NCI-H524 (cell line): ENCODE measurements at places on chromosomes 1 and 21.

- no peak for DNase-seq
Measured at GRCh38 chr1:229433364-229434004, 410 bp downstream of the ACTA1 start.

- DNase-seq, result no peak
Measured at GRCh38 chr1:15574741-15575140, 10.1 kb downstream of the AGMAT start.

DNA sequence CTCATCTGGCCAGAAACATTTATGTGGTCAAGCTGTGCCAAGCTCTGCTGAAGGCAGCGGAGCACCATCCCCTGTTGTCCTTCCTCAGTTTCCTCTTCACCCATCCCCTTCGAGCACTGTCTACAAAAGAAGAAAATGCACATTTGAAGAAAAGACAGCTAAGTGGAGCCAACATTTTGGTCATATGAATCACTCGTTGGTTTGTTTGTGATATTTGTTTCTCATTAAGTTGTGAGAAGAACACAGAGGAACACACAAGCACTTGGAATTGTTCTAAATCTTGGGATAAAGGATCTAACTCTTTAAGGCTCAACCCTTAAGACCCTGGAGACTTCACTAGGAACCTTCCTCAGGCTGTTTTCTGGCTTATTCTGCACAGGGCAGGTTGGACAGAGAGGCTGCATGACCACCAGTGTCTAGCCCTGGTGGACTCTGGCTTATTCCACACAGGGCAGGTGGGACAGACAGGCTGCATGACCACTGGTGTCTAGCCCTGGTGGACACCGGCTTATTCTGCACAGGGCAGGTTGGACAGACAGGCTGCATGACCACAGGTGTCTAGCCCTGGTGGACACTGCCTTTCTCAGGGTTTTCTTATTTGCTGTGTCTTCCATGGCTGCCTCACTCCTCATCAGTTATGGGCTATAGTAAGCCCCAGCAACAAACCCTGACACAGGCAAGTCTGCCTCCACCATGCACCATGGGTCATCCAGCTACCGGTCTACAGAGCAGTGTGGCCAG lies 35.3 kb upstream of the COL6A2 start:
- no peak for DNase-seq

GRCh38 chr1:205661429-205662134 lies 18.7 kb downstream of the SLC45A3 start:
- no peak for DNase-seq

GRCh38 chr1:9845914-9846313 lies 22.1 kb upstream of the CLSTN1 start:
- peak; percentile 33 for DNase-seq

GRCh38 chr1:245142976-245143375 lies 11.8 kb upstream of the KIF26B start:
- no peak for DNase-seq

- no peak for DNase-seq
Measured at GRCh38 chr21:34074283-34075090, 1.1 kb downstream of the MRPS6 start.

GRCh38 chr1:3133686-3134085 lies 64.7 kb downstream of the PRDM16 start:
- no peak for DNase-seq

GRCh38 chr1:180932378-180932777 lies 19.7 kb downstream of the KIAA1614 start:
- no peak for DNase-seq

DNA sequence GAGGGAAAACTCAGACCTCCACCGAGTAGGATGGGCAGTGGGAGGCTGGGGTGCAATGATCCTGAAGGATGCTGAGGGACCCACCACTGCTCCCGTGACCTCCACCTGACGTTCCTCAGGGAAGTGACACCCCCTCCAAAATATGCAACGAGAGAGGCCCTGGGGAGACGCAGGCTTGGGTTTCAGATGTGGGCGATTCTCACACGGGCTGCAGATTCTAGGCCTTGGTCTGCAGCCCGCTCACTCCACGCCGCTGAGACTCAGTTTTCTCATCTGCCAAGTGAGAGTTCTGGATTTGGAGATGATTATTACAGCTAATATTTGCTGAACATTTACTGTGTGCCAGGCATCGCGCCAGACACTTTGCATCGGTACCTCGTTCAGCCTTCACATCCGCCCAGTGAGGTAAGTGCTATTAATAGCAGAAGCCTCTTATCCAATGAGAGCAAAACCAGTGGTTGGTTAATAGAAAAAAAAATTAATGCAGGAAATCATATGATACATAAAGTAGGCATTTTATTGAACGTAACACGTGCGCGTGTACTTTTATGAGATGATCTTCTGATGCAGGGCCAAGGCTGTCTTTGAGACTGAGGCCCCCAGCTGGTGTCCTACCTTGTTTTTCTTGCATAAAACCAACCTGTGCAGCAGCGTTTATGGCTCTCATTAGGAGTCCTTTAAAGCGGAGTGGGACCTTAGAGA lies 102.0 kb upstream of the RUNX3 start:
- DNase-seq, result no peak

- no peak for DNase-seq
Measured at GRCh38 chr1:84436876-84437655, 38.8 kb downstream of the DNASE2B start.

- no peak for DNase-seq
Measured at GRCh38 chr1:173257805-173258204, 50.7 kb upstream of the TNFSF4 start.

DNA sequence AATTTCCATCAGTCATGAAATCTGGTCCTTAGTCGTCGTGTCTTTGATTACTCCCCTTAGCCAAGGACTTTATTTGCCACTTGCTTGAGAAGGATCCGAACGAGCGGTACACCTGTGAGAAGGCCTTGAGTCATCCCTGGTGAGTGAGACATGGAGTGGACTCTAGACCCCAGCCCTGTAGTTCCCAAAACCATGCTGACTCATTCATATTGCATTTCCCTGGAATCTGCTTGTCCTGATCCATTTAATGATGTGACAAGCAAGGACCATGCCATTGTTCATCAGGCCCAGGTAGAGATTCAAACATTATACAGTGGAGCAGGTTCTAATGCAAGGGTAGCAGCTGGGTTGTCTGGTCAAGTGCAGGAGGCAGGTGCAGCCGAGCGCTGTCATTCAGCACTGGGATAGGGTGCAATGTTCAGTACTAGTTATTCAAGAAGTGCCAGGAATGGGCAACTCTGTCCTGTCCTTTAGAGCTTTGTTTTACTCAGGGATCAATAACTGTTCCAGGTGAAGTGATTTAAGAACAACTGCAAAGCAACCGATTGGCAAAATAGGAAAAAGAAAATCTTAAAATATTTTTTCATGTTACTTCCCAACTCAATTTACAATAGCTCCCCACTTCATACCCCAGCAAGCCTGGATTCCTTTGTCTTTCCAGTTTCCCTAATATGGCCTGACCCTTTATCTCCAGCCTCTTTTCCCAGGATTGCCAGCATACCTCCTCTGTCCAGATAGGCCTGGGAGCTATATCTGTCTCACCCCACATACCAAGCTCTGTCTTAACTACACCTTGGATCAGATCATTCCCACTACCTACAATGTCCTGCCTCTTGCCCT lies 26.5 kb downstream of the CAMK1G start:
- peak; percentile 18 for DNase-seq

DNA sequence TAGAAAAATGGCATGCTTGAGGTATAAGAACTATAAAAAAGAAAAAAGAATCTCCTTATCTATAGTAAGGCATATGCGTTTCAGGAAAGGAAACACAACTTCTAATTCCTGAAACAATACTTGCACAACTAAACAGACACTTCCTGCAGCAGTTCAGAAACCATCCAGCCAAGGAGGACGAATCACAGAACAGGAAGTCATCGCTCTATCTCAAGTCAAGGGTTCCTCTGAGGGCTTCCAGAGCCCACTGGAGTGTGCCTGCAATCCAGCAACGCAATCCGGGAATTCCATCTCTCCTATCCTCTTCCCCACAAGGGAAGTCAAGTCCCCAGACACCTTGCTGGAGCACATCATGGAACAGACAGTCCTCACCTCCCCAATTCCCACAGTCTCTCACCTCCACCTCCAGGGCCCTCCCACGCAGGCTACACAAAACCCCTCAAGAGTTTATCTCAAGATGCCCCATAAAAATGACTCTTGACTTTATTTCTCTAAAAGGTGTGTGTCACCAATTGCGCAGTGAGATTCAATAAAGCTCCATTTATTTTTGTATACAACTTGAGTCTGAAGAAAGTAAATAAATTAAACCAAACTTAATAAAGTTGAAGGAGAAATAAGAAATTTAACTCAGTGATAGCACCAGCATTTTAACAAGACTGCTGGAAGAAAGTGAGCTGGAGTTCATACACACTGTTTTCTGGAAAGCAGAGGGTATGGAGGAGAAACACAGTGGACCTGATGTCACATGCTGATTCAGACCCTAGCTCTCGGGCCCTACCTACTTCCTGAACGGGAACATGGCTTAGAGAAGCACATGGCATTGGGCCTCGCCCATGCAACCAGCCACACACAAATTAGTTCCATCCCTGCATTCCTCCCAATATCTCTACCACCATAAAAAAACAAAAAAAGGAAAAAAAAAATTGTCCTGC lies 39.9 kb downstream of the SIPA1L2 start:
- DNase-seq, result no peak

DNA sequence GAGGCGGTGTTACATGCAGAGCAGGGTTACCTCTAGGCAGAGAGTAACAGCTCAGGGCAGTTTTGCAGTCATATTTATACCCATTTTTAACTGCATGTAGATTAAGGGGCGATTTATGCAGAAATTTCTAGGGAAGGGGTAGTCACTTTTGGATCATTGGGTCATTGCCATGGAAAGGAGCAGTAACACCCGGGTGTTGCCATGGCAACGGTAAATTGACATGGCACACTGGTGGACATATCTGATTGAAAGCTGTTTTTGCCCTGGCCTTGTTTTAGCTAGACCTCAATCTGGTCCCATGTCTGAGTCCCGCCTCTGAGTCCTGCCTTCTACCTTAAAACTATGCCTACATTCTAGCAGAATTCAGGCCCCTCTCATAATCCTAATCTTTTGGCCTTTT lies 11.8 kb upstream of the USP1 start:
- DNase-seq, result no peak

DNA sequence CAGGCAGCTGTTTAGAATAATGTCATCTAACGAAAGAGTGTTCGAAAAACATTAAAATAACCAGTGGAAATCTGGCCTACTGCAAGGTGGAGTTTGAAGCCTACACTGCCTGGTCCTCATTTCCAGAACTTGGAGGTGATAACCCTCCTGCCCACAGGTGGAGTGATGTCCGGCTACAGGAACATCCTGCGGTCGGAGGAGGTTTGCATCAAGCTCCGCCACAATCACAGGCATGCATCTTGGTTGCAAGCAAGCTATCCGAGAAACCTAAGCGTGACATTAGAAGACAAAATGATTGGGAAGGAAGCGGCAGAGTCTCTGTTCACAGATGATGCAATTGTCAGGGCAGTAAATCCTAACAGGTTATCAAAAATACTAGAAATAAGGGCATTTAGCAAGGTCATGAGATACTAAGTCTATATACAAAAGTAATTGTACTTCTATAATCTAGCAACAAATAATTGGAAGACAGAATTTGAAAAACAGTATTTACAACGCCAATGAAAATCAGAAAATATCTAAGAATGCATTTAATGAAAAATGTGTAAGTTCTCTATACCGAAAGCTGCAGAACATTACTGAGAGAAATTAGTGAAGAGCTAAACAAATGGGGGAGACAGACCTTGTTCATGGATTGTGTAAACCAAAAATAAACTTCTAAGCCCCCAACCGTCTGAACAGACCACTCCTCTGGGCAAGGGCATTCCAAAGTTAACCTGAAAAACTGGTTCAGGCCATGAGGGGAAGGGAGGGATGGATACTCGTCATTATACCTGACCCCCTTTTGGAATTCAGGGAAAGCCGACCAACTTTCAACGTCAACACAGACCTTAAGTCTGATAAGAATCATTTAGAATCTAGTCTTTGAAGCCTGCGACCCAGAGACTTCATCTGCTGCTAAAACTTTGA lies 4.7 kb upstream of the SLC19A1 start:
- DNase-seq, result no peak

GRCh38 chr1:37808369-37809319 lies 636 bp upstream of the YRDC start:
- peak; percentile 67 for DNase-seq

- no peak for DNase-seq
Measured at GRCh38 chr1:32806290-32806689, 10.9 kb downstream of the YARS1 start.

GRCh38 chr21:17736072-17736471 lies 83.1 kb downstream of the C21orf91 start:
- DNase-seq, result no peak

- peak; percentile 16 for DNase-seq
Measured at GRCh38 chr1:22131875-22132486, 10.9 kb downstream of the WNT4 start.

DNA sequence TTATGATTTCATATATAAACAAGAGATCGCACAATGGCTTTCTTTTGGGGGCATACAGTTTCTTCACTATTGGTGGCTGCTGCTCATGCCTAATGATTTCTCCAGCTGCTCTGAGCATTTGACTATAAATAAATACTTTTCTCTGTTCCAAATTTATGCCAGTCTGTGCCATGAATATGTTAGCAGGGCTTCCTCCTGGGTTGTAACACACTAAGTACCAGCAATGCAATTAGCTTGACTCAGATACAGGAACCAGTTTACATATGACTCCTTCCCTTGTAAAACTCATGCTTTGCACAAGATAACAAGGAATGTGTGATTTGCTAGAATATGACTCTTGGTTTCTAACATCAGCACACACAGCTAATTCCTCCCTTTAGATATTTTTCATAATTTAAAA lies 1629.7 kb downstream of the NCAM2 start:
- no peak for DNase-seq

- DNase-seq, result no peak
Measured at GRCh38 chr21:42561762-42562650, 48.4 kb downstream of the SLC37A1 start.

GRCh38 chr1:51568231-51568935 lies 48.5 kb upstream of the OSBPL9 start:
- no peak for DNase-seq
